Neural progenitor cell (in vitro differentiated cells): ENCODE measurements at places on chromosomes 11 and 22. TPM values are rescaled to one million over a fixed set of nuclear protein-coding genes. Genes with fewer than 3 reads are reported as not detected.

ROBO3 gene
- total RNA-seq, result 12.6 and 30.7 TPM in 2 replicates

DNA sequence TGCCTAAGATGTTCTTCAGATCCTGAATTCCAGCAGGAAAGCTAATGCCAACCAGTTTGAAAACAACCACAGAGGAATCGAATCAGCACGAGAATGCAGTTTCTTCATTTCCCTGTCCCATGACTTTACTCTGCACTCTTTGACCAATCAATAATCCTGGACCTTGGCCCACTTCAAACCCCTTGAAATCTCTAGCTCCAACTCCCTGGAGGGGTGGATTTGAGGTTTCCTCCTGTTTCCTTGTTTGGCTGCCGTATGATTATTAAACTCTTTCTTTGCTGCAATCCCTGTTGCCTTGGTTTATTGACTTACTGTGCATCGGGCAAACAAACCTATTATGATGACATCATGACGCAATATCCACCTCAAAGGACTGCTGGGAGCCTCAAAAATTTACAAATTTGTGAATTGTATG lies 109.3 kb downstream of the FBXO7 start:
- peaks cover 2% of the 10 kb centered on the region for H3K27me3 ChIP-seq
- no peaks in the 10 kb centered on the region for H3K4me1 ChIP-seq
- no peak overlapping the region for H3K27ac ChIP-seq
- H3K36me3 ChIP-seq, result no peaks in the 10 kb centered on the region
- no peak overlapping the region for H3K4me3 ChIP-seq

- no peak overlapping the region for H3K27ac ChIP-seq
- H3K4me3 ChIP-seq, result no peak overlapping the region
- no peaks in the 10 kb centered on the region for H3K36me3 ChIP-seq
- peak; percentile 56 for DNase-seq
- no peaks in the 10 kb centered on the region for H3K4me1 ChIP-seq
These were observed 541.2 kb upstream of the API5 start for GRCh38 chr11:42770444-42771065.

DNA sequence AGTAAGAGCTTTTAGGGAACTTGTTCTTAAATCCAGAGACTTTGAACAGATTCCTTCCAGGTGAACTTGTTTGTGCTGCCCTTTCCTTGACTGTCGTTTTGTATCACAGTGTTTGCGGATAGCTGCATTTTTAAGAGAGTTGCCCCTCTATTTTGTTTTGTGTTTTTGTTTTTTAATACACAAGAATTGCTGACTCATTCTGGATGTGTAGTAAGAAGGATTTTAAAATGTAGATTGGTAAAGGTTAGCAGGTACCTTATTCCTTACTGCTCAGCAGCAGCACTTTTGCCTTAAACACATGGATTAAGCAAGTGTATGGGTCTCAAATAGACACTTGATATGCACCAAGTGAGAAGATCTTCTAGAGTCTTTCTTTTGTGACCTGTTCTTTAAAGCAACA lies 8.9 kb upstream of the APOA5 start:
- H3K27me3 ChIP-seq, result no peaks in the 10 kb centered on the region
- no peaks in the 10 kb centered on the region for H3K36me3 ChIP-seq
- no peak overlapping the region for H3K4me3 ChIP-seq
- H3K27ac ChIP-seq, result no peak overlapping the region

GRCh38 chr11:128415539-128415938 lies 171.8 kb downstream of the ETS1 start:
- H3K4me3 ChIP-seq, result no peak overlapping the region
- no peak for DNase-seq
- no peaks in the 10 kb centered on the region for H3K4me1 ChIP-seq
- no peaks in the 10 kb centered on the region for H3K27me3 ChIP-seq
- H3K36me3 ChIP-seq, result no peaks in the 10 kb centered on the region

DNA sequence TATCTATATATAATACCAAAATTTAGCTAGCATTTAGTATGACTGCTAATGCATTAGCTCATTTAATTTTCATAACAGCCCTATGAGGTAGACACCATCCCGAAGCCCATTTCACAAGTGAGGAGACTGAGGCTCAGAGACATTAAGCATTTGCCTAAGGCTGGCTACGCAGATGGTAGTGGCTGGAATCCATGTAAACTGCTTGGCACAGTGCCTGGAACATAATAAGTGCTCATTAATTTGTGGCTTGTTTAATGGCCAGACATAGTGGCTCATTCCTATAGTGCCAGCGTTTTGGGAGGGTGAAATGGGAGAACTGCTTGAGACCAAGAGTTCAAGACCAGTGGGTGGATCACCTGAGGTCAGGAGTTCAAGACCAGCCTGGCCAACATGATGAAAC lies 17.8 kb upstream of the TP53I11 start:
- no peaks in the 10 kb centered on the region for H3K36me3 ChIP-seq
- no peak for DNase-seq
- no peak overlapping the region for H3K27ac ChIP-seq
- H3K27me3 ChIP-seq, result no peaks in the 10 kb centered on the region
- H3K4me3 ChIP-seq, result no peak overlapping the region
